Left lobe of liver (tissue), 2 donors: ENCODE measurements at places on chromosomes 11 and 22. TPM values are rescaled to one million over a fixed set of nuclear protein-coding genes. Genes with fewer than 3 reads are reported as not detected.

FOSL1 gene
- 0.53 TPM for total RNA-seq

GRCh38 chr11:61791737-61792309, 576 bp downstream of the TMEM258 start:
- DNase-seq, result no peak

DNA sequence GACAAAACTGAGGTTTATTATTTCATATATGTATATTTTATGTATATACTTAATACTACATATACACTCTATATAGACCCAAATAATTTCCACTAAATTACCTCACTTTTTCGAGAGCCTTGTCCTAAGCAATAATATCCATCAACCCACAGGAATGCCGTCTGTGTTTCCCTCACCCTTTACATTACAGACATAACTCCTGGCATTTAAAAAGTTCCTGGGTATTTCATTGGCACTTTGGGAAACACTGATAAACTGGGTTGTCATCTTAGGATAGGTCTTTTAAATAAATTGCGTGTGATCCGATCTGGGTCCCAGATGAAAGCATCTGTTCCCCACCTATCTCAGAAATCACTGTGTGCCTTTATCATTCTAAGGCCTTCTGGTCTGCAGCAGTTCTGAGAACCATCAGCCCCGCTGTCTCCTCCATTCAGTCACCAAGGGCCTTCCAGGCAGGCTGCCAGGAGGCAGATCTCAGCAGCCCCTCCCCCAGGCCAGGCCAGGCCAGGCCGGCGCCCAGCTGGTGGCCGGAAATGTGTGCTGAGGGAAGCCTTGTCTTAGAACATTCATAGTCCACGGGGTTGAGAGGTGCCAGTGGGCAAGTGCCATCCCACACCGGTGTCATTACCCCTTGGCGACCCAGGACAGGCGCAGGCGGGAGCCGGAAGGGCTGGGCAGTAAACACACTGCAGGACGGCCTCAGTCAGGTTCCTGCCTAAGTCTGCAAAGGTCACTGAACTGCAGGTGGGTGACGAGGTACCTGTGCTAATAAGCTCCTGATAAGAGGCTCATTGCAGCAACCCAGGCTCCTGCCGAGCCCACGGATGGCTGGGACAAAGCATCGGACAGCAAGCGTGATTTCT, 3.3 kb downstream of the FGF19 start:
- peak; percentile 85 for DNase-seq

MS4A15 gene
- not detected for total RNA-seq

LMNTD2 gene
- 13.4 TPM for total RNA-seq

DNA sequence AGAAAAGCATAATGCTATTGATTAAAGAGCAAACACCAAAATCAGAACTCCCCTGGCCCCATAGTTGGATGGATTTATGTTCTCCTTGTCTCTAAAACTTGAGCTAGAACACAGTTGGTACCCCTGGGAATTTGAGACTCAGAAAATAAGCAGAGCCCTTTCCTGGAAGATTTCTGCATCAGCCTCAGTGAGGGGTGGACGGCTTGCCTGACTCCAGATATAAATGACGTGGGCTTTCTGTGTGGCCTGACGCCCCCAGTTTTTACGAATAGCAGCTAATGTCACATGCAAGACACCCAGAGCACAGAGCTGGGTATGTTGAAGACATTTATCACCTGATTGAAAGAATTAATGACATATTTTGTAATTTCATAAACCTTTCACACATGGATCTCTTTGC, 130.8 kb downstream of the TRIM29 start:
- no peak for DNase-seq

DNA sequence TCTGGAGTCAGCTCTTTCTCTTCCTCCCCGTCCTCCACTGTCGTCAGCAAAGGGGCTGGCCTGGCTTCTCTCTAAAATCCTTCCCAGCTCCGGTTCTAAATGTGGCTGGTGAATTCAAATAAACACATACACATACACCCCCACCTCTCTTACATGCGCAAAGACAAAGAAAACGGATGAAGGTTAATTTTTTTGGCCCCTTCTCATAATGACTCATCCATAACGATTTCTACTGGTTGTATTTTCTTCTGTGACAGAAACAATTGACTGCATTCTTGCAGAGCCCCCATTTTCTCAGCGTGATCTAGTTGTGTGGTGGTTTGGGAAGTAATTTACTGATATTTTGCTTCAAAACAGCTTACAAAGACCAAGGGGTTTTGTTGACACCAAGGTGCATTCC, 130.0 kb upstream of the NTM start:
- no peak for DNase-seq

EXPH5 gene
- total RNA-seq, result 12.8 TPM

GRCh38 chr11:70322666-70323065, 52.2 kb downstream of the PPFIA1 start:
- DNase-seq, result no peak

RBX1 gene
- 15.1 TPM for total RNA-seq

NDUFA6 gene
- 51.0 TPM for total RNA-seq

DNA sequence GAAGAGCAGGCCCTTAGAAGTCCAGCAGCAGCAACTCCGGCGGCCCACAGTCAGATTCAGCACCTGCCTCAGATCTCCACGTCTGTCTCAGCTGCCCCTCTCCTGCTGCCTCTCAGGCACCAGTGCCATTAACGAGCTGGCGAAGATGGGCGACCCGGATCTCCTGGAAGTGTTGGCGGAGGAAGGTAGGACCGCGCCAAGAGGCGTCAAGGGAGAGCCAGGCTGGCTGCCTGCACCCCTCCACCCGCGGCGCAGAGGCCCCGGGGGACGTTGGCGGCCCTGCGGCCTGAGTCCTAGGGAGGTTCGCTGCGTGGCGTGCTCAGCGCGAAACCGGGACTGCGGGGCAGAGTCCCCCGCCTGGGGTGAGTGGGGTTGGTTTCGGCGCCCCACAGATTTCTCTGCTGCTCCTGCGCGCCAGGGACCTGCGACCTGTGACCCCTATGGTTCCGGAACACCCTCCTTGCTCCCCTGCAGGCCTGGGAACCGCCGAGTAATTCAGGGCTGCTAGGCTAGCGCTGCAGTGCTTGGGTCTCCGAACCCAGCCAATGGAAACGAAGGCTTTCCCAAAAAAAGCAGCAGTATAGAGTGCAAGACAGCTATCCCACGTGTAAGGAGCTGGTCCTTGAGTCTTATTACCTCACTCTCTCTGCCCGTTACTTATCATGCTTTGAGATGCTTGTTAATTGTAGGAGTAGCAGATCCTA, 615 bp downstream of the ANO5 start:
- peak; percentile 45 for DNase-seq

GRCh38 chr11:70247042-70247709, 23.3 kb upstream of the PPFIA1 start:
- DNase-seq, result no peak

DNA sequence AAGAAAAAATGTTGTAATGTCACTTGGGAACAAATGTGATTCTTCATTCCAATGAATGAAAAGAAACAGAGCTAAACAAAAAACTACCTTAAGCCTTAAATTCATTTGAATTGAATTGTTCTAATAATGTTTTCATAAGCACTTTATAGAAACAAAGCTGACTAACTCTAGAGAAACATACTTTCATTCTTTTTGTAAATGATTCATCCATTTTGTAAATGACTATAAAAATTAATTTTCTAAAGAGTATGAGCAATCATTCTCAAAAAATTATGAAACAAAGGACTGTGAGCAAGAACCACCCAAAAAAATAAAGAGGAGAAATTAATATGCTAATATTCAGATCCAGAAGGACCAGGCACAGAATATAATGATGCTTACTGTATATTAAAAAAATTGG, 986.5 kb upstream of the CHORDC1 start:
- no peak for DNase-seq

SAMM50 gene
- 23.6 TPM for total RNA-seq

- DNase-seq, result no peak
These were observed 47.5 kb downstream of the RPL27A start for GRCh38 chr11:8729837-8730696.

GRCh38 chr11:43242401-43242800, 69.4 kb upstream of the API5 start:
- DNase-seq, result no peak

SOX10 gene
- total RNA-seq, result 0.30 TPM

DNA sequence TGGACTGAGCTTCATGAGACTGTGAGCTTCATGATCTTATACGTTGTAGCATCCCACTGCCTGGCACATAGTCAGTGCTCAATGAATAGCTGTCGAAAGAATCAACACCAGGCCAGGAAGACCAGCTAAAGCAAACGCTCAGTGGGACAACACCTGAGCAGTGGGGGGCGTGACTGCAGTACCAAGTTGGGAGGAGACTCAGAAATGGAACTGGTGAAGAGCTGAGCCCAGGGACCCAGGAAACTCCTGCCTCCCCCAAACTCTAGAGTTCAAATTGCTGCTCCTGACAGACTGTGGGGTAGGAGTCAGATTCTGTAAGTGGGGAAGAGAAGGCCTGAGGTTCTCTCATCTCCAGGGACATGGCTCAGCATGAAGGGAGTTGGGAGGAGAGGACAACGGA, 59.3 kb downstream of the MORC2 start:
- no peak for DNase-seq

GAS2 gene
- 34.2 TPM for total RNA-seq

DNA sequence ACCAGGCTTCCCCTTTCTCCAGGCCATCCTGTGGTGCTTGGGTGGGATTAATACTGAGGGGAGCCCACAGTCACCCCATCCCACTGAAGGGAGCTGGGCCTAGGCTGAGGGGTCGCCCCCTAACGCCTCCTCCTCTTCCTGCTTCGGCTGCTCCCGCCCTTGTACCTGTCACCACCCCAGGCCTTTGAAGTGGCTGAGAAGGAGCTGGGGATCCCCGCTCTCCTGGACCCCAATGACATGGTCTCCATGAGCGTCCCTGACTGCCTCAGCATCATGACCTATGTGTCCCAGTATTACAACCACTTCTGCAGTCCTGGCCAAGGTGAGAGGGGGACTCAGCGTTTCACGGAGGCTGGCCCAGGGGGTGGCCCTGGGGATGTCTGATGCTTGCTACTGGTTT, 6.1 kb downstream of the MICALL1 start:
- no peak for DNase-seq

OOSP1 gene
- not detected for total RNA-seq

GRCh38 chr11:121810291-121810690, 305.7 kb downstream of the BLID start:
- DNase-seq, result no peak
